Naive B cell (primary cell): ENCODE measurements at places on chromosomes 4 and X. TPM values are rescaled to one million over a fixed set of nuclear protein-coding genes. Genes with fewer than 3 reads are reported as not detected.

Gene LUZP4
- polyA plus RNA-seq, result not detected

DNA sequence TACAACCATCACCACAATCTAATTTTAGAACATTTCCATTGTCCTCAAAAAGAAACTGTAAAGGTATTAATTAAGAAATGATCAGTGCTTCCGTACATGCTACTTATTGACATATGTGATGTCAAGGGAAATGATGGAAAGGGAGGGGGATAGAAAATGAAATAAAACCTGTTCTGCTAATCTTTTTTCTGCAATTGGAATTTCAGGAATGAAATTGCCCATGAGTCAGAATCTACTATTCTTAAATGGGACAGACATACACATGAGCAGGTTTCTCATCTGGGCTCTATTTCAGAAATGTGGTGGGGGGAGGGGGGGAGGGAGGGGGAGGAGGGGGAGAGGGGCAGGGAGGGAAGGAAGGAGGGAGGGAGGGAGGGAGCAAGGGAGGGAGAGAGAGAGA, 91.0 kb downstream of the SHROOM4 start:
- no peak for DNase-seq

DNA sequence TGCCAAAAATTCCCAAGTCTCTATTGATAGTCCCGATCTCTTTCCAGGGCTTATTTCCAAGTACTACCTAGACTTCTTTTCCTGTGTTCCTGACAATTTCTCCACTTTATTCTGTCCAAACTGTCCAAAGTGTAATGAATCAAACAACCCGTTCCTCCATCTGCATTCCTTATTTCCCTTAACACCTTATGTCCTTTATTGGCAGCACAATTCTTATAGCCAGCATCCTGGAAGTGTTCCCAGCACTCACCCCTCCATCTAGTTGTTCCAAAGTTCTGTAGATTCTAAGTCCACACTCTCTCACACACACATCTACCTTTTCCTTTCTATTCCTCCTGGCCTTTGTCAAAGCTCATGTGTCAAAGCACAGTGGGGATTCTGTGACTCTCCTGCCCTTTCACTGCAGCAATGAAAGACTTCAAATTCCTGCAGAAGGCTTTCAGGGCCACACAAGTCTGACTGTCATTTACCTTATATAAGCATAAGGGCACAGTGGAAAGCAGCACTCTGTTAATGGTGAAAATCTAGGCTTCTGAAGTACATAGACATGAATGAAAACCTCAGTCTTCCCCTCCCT, 22.1 kb downstream of the LIMCH1 start:
- DNase-seq, result no peak

DNA sequence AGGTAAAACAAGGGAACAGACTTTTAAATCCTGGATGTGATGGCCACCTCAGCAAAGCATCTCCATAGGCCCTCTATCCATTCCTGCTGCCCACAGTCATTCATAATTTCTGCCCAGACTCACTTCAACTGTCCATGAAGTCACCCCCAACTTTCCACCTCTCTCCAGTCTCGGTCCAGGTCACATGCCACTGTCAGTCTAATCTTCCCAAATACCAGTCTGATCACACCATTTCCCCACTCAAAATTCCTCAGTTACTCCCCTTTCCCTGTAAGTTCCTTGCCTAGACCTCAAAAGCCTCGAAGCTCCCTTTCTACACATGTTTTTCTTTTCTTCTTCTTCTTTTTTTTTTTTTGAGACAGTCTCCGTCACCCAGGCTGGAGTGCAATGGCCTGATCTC, 51.2 kb upstream of the HOPX start:
- no peak for DNase-seq

Gene CRMP1
- polyA plus RNA-seq, result 1.7 TPM
